ENCODE measurements at places on chromosomes 7 and 10.

DNA sequence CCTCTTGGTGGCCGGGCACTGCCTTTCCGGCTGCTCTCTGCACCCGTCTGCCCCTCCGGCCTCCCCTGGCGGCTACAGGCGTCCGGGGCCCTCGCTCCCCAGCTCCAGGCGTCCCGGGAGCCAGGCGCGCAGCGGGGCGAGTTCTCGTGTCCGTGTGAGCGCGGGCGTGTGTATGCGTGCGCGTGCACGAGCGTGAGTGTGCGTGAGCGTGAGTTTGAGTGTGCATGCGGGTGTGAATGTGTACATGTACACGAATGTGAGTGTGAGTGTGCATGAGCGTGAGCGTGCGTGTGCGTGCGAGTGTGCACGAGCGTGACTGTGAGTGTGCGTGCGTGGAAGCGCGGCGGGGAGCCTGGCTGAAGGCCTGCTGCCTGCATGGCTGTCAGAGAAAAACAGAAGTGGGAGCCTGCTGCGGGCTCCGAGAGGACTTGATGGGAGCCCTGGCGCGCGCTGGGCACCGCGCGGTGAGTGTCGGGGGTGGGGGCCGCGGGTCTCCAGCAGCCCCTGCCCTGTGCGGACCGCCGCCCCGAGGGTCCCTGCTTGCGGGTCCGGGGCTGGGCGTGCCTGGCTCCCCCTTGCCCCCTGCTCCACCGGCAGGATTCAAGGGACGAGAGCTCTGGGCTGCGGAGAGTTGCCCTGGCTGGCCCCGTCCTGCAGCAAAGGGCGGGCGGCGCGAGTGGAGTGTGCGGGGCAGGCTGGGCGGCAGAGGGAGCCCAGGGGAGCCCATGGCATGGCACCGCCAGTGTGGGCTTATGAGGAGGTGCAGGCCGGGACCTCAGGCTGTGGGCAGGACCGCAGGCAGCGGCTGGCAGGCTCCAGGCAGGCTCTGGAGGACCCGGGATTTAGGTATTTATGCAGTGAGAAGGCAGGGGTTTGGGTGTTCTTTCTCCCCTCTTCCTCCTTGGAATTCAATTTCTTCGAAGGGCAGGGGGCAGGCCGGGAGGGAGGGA, 75.8 kb upstream of the EN2 start:
- no peak for DNase-seq

GRCh38 chr7:30148951-30149459, 14.2 kb downstream of the MTURN start:
- no peak for DNase-seq

DNA sequence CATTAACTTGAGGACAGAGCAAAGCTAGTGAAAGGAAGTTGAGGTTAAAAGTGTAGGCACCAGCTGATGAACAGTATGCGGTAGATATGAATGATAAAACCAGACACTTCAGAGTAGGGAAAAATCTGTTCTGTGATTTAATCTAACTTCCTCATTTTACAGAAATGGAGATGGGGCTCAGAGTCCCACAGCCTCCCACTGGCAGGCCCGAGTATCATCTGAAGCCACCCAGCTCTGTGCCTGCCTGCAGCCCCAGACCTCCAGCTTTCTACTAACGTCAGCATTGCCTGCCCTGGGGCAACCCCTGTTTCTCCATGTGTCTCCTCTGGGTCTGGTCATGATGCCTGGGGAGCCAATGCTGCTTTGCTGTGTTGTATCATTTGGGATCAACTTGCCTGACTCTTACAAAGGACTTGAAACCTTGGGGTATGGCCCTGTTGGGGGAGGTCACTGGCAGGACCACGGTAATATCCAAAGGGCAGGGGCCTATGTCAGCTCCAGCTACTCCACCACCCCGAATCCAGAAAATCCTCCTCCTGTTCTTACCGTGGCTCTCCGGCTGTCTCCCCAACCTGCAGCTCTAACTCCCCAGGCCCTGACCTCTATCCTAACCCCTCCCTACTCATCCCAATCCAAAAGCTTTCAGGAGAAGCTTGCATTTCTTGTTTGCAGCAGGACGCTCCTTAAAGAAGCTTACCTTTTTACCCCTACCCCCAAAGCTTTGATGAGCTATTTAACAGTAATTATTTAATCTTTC, 56.2 kb upstream of the NPY start:
- DNase-seq: no peak

GRCh38 chr7:145474009-145474686, 638.3 kb upstream of the TPK1 start:
- DNase-seq: no peak

- no peak for DNase-seq
These were observed 244.6 kb downstream of the BUB3 start for GRCh38 chr10:123398756-123399155.

- peak; percentile 20 for DNase-seq
These were observed at the start of gene MYOF for GRCh38 chr10:93482145-93482834. Gene MYOF, minus strand, starts transcription at chr10:93482334. Its CDS starts 140 bp downstream, at chr10:93482194.

DNA sequence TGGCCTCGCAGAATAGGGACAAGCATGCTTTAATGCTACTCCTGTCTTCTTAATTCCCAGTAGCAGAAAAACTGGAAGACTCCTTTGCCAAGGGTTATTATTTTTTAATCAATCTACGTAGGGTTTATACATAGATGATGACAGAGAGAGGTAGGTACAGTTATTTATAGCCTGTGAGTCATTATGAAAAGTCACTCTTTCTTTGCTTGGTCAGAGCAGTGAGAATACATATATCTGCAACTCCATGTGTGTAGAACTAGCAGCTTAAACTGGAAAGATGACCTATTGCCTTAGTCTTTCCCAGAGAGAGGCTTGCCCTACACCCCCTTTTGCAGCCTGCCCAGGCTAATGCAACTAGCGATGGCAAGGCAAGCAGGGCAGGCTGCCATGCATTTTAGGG, 1050.6 kb downstream of the NRG3 start:
- DNase-seq: no peak
